CD4-positive, alpha-beta T cell treated with Interleukin-10 for 1 hour (primary cell): ENCODE measurements at places on chromosomes 1 and 21.

DNA sequence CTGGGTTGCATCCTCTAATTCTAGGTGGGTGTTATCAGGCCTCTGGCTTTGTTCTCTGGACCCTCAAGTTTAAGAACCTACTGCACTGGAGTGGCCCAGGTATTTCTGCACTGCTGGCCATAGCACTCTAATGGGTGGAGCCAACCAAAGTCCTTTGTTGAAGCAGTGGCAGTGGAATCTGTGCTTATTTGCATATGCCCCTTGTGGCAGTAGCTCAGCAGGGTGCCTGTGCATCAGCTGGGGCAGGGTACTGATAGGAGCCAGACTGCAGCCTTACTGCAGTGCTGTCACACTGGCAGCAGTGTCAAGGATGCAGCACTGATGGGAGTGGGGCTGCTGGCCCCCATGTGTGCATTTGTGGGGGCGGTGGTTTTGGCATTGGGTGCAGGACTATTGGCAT, 660.6 kb downstream of the LRRIQ3 start:
- no peak for DNase-seq

DNA sequence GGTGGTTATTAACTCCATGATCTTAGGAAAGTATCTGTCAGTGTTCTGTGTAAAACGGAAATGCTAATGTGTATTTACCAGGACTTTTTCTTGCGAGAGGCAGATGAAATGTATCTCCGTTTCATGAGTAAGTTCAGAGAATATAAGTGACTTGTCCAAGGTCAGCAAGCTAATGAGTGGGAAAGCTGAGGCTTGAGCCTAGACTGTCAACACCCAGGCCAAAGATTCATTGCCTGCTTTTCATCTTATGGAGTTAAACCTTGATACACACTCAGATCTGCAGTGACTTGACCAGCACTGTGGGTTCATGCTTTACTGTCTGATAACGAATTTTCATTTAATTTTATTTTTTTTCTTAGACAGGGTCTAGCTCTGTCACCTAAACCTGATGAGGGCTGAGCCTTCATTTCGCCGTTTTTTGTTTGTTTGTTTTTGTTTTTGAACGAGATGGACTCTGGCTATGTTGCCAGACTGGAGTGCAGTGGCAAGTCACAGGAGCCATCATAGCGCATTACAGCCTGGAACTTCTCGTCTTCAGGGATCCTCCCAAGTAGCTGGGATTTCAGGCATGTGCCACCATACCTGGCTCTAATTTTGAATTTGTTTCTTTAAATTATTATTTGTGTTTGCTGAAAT, 918 bp upstream of the JTB start:
- DNase-seq = no peak

DNA sequence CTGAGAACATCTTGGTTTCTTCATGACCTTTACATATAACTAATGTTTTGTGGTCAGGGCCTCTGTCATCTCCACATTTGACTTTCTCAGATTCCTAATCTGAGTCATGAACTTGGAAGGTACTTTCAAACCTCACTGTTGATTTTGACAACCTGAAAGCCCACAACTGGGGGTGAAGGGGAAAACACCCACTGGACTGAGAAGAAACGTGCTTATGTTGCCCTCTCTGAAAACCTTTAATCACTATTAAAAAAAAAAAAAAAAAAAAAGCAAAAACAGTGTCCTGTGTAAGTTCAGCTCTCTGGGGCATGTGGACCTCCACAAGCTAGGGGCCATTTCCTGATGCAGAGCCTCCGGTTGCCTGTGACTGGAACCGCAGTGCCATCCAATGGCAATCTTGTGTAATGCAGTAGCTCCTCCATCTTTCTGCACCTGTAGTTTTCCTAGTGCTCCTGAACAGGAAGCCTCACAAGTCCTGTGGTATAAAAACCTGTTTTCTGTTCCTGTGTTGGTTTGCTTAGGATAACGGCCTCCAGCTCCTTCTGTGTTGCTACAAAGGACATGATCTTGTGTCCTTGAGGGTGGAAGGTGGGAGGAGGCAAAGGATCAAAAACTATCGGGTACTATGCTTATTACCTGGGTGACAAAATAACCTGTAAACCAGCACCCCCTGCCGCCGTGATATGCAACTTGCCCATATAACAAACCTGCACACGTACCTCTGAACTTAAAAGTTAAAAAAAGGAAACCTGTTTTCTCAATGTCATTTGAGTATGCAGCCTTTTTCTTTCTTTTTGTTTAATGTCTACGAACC, 124.5 kb downstream of the ZNF648 start:
- peak; percentile 13 for DNase-seq

- DNase-seq = no peak
Observed at GRCh38 chr1:204466416-204467405, 27.9 kb downstream of the PIK3C2B start.

DNA sequence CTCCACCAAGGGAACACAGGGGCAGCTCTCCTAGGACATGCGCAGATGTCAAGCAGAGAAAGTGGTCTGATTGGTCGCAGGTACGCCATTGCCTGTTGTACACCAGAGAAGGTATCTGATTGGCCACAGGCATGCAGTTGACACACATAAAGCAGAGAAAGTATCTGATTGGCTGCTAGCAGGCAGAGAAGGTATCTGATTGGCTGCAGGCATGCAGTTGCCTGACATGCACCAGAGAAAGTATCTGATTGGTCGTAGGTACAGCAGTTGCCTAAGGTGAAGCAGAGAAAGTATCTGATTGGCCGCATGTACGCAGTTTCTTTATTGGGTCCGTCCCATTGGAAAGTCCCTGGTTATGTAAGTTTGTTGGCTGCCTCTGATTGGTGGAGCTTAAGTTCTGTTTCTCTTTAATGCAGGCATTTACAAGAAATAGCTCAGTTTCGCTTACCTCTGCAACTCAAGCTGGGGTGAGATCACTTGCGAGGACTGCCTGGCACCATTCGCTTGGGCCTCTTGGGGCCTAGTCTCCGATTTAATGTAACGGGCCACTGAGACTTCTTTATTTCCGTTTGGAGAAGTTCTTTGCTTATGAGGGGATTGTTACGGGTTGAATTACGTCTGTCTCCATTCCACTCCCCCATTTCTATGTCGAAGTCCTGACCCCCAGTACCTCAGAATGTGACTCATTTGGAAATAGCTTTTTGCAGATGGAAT, 74.2 kb downstream of the SIK1 start:
- DNase-seq = peak; percentile 44

- no peak for DNase-seq
Observed at GRCh38 chr1:161287482-161288054, 22.2 kb downstream of the MPZ start.

DNA sequence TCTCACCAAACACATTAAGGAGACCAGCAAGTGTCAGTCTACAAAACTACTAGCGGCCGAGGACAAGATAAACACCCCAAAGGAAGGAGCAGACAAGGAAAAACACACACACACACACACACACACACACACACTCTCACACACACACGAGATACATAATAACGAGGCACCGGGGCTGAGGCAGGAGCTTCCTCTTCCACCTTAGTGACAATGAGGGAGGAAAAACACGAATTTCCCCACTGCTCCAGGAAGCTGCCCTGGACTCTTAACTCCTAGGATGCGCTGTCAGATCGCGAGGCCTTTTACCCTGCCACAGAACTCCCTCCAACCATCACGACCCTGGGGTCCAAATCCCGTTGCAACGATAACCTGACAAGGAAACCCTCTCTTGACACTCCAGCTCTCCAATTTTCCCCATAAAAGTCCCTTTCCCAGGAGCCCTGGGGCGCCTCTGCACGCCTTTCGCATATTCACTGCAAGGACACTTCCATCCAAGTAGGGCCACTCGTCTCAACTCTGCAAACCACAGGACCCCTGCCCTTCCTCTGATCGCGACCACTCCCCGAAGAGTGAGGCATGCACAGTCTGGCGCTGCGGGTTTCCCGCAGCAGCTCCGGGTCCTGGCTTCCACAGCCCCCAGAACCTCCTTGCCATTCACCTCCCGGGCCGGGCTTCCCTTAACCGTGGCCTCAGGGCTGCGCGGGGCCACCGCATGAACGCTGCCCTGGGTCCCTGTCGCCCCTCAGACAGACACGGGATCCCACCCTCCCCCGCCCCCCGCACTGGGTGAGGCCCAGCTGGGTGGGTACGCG, 581 bp downstream of the ETV3 start:
- peak; percentile 38 for DNase-seq

GRCh38 chr1:181179987-181180365, 91.5 kb downstream of the IER5 start:
- DNase-seq = peak; percentile 20

DNA sequence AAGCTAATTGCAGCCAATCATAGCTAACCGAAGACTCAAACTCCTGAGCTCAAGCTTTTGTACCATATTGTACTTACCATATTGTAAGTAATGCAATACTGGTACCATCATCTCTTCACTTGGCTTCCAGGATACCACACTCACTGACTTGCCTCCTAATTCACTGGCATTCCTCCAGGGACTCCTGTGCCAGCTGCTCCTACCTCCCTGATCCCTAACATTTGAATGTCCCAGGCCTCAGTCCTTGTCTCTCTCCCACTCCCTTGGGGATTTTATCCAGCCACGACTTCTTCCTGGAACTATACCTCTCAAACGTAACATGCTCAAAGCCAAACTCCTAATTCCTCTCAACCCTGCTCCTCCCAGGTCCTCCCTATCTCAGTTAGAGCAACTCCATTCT, 33.8 kb downstream of the USP48 start:
- no peak for DNase-seq

DNA sequence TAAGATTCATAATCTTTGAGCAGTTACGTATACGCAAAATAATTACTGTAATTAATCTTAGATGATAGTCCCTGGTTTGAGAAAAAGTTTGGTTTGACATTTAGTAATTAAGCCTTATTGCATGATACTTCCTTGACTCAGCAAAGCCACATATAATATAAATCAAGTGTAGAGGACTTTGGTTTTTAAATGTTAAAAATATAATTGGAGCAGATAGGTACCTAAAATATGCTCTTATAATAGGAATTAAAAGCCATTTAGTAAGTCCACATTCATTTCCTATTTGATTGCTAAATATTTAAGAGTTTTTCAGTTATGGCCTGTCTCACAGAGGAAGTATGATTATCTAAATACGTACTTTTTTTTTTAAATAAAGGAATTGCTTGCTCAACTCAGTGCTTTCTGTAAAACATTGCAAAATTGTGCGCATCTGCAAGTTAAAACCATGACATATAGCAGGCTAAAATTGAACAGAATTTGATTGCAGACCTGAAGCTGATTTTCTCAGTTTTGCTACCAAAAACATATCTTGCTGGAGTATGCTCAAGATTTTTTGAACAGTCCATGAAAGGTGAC, 20.4 kb downstream of the RPE65 start:
- no peak for DNase-seq

GRCh38 chr1:74280642-74281396, 45.6 kb downstream of the TNNI3K start:
- DNase-seq = no peak

- no peak for DNase-seq
Observed at GRCh38 chr1:15885269-15885668, 37.8 kb downstream of the SPEN start.

- DNase-seq = no peak
Observed at GRCh38 chr1:223010582-223011504, 132.2 kb downstream of the TLR5 start.

DNA sequence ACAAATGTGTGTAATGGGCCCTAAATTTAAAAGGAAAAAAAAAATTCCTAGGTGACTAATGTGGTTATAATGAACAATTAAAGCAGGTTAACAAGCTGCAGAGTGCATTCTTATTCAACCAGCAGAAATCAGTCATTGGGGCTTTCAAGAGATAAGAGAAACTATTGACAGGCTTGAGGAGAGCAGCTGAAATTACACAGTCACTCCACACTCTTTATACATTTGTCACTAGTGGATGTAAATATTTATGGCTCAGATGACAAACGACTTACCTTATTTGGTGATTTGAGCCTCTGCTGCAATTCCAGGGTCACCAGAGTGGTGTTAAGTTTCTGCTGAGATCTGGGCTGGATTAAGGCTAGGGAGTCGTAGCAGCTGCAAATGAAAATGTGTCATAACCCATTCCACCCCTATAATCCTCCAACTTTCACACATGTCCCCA, 896.3 kb downstream of the TTLL7 start:
- no peak for DNase-seq

DNA sequence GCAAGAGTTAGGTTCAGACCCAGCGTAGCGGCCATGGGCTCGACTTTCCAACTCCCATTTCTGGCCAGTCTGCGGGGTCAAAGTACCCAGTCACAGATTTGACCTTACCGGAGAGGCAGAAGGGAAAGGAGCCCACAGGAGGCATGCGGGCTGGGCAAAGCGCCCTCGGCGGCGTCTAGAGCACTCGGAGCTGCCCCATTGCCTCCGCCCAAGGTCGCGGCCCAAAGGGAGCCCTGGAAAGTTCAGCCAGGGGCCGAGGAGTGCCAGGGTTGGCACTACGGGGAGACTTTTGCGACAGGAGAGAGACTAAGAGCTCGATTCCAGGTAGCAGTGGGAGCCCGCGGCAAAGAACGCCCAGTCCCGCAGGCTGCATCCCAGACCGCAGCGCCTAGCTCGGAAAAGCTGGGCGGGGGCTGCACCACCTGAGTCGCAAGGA, 896 bp downstream of the KANK4 start:
- no peak for DNase-seq

GRCh38 chr1:100773444-100773843, 53.9 kb downstream of the VCAM1 start:
- no peak for DNase-seq

- DNase-seq = no peak
Observed at GRCh38 chr1:10291705-10292104, 81.3 kb downstream of the KIF1B start.

DNA sequence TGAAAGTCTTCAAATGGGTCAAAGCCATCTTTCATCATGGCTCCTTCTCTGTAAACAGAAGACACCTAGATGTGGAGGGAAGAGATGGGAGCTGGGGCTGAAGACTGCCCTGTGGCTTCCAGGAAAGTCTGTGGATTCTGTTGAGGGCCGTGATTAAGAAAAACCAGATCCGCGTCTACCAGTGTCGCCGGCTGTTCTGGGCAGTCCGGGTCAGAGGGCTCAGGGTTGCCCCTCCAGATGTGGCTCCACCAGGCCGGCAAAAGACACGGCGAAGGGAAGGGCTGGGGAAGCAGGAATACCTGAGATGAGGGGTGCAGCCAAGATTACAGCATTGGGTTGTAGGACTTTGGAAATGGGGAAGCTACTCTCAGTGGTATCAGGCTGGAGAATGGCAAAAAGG, 162.6 kb downstream of the RHOU start:
- no peak for DNase-seq

DNA sequence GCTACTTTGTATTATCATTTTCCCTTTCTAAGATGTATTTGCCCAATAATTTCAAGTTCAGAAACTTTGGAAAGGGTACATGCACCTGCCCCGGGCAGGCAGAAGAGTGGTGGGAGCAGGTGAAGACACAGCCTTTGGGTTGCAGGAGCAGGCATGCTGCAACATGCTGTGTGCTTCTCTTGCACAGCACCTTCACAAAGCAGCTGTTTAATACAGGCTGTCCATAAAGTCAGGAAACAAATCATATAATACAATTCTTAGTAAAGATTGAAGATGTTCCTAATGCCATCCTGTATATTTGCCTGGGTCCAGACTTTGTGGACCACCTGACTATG, 182.9 kb downstream of the ZNF281 start:
- DNase-seq = no peak

- DNase-seq = no peak
Observed at GRCh38 chr1:240193679-240194078, 102.0 kb downstream of the FMN2 start.
